Right lung (tissue), 10 donors: ENCODE measurements at places on chromosomes 6 and 20.

DNA sequence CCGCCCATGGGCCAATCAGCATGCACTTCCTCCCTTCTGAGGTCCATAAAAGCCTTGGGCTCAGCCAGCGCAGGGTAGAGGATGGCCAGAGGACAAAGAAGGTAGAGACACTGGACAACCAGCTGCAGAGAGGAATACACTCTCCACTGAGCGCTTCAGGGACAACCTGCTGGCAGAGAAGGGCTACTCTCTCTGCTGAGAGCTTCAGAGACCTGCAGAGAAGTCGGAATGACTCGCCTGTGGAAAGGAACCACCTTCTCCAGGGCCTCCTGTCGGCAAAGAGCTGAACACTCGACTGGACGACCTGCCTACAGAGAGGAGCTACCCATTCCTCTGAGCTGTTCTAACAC is 31.4 kb upstream of the SLA2 start:
- no peak for DNase-seq

DNA sequence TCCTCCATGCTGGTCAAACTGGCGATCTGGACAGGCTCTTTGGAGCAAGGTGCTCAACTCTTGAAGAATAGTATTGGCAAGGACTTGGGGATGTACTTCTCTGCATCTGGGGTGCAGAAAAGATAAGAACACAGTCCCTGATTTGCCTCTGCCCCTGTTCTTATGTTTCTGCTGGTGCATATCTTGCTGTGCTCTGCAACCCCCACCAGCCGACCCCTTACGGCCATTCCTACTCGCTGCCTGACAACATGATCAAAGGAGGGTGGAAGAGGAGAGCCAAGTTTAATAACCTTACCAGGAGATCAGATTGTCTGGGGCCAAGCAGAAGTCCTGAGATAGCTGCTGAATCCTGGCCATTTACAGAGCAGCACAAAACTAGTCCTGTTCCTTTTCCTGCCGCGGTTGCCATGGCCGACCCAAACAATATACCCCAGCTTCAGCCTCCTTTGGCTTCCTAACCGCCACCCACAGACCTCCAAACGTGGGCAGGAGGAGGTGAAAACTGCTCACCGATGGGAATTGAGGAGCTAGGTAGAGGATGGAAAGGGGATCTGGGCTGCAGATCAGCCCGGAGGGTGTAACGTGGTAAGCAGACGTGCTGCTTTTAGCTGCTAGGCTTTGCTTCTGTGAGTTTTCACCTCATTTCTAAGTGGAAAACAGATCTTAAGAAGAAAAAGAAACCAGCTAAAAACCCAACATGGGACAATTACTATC is 60.9 kb downstream of the ATXN1 start:
- DNase-seq = no peak

DNA sequence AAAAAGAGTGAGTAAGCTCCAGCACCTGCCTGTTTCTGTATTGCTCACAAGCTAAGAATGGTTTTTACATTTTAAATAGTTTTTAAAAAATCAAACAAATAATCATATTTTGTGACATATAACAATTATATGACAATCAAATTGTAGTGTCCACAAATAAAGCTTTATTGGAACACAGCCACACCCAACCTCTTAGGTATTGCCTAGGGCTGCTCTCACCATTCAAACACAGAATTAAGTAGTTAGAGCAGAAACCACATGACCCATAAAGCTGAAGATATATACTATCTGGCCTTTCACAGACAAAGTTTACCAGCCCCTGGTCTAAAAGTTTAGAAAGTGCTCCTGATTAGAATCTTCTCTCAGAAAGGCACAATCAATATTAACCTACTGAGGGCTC is 11.2 kb downstream of the TNFRSF21 start:
- DNase-seq = no peak

DNA sequence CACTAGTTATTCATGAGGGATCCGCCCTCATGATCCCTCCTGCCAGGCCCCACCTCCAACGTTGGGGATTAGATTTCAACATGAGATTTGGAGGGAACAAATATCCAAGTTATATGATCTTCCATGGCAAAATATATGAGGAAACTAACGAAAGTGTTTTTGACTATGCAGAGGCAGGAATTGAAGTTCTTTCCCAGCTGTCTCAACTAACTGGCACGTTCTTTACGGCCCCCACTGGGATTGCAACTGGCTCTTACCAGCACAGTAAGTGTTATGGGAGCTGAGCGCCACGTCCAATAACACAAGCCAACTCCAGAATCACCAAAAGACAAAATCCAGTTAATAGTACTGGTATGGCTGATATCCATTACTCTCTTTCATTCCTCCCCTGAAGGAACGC is 66.6 kb downstream of the ECT2L start:
- no peak for DNase-seq

DNA sequence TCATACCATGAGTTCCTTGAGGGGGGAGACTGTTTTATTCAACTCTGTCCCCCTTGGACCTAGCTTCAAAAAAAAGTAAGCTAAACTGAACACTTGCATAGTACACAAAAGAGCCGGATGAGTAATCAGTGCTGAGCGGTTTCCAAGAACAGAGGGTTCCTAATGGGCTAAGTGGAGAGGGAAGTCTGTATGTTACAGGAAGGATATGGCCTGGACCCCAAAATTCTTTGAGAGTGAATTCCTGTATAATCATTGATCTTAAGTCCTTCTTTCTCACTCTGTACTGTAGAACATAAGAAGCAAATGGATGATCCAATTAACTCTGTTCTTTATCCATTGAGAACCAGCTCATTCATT is 324.7 kb upstream of the CNR1 start:
- no peak for DNase-seq

DNA sequence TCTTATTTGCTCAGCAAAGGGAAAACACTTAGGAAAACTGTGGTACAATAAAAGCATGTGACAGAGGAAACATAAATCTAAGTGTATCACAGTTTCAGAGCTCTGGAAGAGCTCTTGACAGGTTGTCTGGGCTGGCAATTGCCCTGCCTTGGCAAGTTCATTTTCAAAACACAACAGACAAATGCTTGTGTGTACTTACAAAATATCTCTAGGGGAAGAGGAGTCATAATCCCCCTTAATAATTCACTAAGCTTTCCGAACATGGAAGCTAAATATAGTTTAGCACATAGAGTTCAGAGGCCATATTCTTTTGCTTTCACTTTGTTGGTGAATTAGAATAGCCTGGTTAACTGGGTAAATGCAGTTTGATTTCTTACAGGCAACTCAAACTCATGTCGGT is 211.6 kb upstream of the THEMIS start:
- peak; percentile 21 for DNase-seq

GRCh38 chr6:10033223-10033829 is 381.5 kb downstream of the TFAP2A start:
- no peak for DNase-seq

- no peak for DNase-seq
Measured at GRCh38 chr6:133339543-133340384, 98.6 kb downstream of the EYA4 start.

DNA sequence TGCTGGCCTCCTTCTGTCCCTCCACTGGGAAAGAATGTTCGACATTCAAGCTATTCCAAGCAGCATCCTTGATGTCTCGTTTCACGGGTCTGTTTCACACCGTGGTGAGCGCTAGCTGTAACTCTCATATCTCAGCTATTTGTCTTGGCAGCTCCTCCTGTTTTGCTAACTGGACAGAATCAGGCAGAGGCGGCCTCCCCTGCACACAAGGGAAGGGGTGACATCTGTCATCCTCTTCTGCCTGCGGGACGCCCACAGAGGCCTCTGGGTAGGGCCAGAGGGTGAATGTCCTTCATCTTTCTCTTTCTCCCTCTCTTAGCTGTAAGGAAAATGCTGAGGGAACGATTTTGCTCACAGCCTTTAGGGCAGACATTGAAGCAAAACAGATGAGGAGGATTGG is 232.8 kb upstream of the GMDS start:
- no peak for DNase-seq

GRCh38 chr6:26187981-26188635 is 100.9 kb downstream of the HFE start:
- peak; percentile 55 for DNase-seq

DNA sequence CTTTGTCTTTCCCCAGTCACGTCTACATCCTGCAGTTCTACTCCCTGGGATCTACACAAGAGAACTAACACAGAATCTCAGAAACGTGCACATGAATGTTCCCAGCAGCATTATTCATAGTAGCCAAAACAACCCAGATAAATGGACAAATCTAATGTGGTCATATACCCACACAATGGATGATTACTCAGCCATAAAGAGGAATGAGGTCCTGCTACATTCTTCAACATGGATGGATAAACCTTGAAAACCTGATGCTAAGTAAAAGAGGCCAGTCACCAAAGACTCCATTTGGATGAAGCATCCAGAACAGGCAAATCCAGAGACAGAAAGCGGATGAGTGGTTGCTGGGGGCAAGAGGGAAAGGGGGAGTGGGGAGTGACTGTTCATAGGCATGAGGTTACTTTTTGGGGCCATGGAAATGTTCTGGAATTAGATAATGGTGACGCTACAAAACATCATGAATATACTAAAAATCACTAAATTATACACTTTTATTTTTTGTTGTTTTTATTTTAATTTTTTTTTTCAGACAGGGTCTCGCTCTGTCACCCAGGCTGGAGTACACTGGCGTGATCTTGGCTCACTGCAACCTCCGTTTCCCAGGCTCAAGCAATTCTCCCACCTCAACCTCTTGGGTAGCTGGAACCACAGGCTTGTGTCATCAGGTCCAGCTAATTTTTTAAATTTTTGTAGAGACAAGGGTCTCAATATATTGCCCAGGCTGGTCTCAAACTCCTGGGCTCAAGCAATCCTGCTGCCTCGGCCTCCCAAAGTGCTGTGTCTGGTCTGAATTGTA is 50.8 kb upstream of the DSN1 start:
- no peak for DNase-seq

GRCh38 chr6:34178357-34179105 is 32.6 kb upstream of the GRM4 start:
- DNase-seq = no peak

DNA sequence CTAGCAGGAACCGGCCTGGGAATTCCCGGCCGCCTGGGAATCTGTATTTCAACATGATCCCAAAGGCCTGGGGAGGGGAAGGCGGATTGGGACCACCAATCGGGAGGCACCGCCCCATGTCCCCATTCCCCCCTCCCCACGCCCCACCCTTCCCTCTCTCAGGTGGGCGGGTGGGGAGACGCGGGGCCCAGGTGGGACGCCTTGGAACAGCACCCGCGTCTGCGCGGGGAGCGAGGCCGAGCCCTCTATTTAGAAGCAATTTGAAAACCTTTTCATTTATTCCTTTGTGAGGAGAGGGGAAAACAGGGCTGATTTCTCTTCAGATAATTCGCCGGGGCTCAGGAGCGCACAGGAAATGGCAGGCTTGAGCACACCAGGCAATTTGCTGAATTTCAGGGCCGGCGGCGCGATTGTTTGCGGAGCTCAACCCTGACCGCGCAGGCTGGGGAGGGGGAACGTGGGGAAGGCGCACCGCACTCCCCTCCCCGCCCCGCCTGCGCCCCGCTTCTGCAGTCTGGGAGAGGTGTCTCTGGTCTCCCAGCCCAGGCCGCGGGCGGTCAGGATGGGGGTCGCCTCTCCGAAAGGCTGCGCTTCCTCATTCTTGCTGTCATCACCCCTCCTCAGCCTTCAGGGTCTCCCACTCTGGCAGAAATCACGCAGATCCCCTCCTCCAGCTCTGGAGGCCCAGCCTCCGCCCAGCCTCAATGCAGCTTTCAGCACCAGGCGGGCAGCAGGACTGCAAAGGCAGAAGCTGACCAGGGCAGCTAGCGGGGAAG is 170.0 kb downstream of the GRM4 start:
- no peak for DNase-seq

DNA sequence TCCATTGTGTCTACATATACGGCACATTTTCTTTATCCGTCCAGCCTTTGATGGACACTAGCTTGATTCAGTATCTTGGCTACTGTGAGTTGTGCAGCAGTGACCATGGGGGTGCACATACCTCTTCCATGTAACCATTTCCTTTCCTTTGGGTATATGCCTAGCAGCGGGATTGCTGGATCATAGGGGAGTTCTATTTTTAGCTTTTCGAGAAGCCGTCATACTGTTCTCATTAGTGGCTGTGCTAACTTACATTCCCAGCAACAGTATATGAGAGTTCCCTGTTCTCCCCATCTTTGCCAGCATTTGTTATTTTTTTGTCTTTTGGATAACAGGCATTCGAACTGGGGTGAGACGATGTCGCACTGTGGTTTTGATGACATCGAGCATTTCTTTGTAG is 395.0 kb downstream of the SMOC2 start:
- no peak for DNase-seq

GRCh38 chr6:15405129-15406068 is 159.5 kb downstream of the JARID2 start:
- no peak for DNase-seq

DNA sequence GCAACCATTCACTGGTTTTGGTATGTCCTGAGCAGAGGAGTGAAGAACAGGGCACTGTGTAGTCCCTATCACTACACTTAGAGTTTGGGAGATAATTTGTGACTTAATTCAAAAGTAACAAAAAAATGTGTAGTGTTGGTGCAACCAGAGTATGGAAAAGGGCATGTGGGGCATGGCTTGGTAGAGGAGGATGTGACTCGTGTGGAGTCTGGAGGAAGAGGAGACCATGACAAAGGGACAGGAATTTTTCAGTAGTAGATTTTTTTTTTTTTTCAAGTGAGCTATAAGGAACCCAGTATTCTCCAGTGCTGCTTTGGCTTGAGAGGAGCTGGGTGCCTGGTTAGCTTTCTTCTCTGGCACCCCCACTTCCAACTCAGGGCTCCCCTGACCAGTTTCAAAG is 5.1 kb downstream of the MTRES1 start:
- no peak for DNase-seq
